ENCODE measurements at places on chromosomes 5 and 9.

DNA sequence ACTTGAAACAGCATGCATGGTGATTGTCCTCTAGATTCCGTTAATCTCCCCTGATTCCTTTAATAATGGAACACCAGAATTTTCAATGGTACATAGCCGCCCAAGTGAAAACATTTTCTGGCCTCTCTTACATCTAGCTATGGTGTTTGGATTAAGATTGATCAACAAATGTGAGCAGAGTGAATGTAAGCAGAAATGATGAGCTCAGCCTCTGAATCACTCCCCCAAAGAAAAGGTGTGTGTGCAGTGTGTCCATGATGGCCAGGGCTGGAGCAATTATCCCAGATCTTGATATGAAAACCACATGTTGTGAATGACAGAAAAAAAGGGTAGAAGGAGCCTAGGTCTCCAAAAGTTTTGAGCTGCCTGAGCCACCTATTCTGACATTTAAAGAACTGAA, 55.3 kb downstream of the OR2K2 start:
- DNase-seq, result no peak

GRCh38 chr9:99677281-99677680, 144.4 kb upstream of the NR4A3 start:
- no peak for DNase-seq

DNA sequence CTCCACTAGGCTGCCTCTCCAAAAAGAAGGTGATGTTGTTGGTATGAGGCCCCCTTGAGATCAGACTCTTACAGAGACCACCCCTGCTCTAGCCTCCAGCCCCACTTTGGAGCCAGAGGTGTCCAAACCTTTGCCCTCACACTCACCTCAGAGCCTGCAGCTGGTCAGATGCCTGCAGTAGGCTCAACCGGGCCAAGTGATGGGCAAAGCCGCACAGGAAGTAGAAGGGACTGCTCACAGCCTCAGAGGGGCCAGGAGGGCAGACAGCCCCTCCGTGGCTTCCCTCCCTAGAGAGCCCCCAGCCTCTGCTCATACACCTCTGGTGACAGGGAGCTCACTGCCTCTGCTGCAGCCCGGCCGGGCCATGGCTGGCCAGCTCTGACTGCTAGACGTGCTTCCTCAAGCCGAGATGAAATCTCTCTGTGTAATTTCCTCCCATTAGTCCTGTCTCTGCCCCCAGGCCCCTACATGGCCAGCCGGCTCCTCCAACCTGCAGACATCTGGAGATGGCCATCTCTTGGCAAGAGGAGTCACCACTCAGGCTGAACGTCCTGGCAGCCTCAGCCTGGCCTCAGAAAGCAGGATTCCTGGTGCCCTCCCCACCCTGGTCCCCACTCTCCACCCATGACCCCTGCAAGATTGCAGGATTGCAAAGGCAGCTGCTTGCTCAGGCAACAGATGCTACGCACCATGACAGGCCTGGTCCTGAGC, 7.3 kb upstream of the TCF7 start:
- DNase-seq, result no peak

DNA sequence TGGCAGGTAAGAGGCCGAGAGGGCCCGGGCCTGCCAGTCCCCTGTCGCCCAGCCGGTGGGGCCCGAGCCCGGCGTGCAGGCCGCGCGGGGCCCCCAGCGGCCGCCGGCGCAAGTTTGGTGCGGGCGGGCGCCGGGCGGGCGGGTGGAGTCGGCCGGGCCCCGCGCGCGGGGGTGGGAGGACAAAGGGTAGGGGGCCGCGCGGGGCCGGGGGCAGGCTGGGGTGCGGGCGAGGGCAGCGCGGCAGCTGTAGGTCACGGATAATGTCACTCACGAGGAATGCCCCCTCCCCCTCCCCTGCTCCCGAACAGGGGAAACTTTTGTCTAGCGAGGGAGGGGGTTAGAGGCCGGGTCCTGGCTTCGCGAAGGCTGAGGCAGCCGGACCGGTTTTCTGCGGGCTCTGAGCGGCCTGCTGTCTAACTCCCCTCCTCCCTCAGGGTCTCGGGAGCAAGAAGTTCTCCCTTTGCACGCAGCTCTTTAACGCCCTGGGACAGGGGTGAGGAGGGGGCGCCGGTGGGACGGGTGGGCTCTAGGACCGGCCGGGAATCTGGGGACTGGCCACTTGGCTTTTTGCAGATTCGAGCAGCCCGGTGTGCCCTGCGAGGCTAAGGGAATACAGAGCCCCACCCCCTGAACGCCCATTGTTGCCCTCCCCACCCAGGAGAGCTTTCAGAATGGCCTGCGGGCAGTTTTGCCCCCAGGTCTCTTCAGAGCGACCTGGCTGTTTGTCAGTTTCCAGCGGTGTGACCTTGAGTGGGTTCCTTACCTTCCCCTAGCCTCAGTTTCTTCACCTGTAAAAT, 21.3 kb upstream of the NDST1 start:
- peak; percentile 26 for DNase-seq

DNA sequence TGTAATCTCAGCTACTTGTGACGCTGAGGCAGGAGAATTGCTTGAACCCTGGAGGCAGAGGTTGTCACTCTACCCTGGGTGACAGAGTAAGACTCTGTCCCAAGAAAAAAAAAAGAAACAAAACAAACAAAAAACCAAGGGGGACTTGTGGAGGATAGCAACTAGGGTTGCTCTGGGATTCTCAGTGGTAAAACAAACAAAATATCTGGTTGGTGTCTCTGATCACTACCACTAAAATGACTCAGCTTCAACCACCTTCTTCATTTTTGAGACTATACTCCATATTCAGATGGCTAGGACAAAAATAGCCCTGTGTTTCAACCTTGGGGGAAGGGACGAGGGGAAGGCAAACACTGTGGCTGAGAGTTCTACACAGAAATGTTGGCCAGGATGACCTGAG, 110.3 kb downstream of the ARRDC3 start:
- no peak for DNase-seq

DNA sequence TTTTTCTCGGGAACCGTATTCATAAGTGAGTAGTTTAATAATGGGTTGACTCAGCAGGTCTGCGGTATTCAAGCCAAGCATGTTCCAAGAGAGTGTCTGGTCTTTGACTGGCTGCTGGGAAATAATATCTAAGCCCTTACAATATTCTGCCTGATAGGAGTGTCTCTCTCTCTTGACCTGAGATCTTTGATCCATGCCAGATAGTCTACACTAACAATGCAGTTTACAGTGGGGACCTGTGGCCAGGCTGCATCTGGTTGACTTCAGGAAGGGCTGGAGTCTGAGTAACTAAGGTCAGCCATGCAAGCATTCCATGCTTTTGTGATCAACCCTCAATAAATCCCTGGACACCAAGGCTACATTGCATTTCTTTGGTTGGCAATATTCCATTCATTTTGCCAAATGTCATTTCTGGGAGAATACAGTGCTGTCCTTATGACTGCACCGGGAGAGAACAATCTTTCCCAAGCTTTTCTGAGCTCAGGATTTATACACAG, 195.5 kb downstream of the SEMA5A start:
- no peak for DNase-seq

GRCh38 chr5:40660751-40661150, 19.0 kb upstream of the PTGER4 start:
- no peak for DNase-seq

GRCh38 chr5:116595498-116595897, 20.9 kb upstream of the SEMA6A start:
- no peak for DNase-seq

- DNase-seq, result no peak
Observed at GRCh38 chr9:129384491-129385210, 206.6 kb upstream of the IER5L start.

GRCh38 chr9:11742471-11742870, 950.7 kb upstream of the TYRP1 start:
- DNase-seq, result no peak

DNA sequence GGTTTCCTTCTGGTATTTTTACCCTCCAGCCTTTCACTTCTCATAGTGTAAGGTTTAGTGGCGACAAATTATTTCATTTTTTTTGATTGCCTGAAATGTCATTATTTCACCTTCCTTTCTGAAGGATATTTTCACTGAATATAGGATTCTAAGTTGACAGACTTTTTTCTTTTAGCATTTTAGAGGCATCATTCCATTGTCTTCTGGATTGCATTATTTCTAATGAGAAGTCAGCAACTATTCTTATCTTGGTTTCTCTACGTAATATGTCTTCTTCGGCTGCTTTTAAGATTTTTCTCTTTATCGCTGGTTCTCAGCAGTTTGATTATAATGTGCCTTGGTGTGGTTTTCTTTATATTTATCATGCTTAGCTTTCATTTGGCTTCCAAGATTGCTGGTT, 194.2 kb downstream of the GAPVD1 start:
- DNase-seq, result no peak

DNA sequence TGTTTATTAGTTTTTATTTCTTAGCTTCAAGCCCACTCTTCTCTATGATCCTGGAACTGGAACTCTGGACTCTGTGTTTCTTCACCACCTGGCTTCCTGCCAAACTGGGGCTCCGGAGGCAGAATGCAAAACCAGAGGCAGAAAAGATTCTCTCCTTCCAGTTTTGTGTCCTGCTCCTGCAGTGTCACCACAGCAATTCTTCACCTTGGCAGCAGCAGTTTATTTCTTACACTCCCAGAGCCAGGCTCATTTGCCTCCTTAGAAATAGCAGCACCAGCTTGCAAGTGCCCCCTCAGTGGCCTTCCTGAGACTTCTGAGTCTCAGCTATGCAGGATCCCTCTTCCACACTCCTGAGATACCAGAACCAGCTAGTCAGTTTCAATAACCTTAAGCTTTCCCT, 26.7 kb upstream of the CAMK4 start:
- DNase-seq, result no peak

DNA sequence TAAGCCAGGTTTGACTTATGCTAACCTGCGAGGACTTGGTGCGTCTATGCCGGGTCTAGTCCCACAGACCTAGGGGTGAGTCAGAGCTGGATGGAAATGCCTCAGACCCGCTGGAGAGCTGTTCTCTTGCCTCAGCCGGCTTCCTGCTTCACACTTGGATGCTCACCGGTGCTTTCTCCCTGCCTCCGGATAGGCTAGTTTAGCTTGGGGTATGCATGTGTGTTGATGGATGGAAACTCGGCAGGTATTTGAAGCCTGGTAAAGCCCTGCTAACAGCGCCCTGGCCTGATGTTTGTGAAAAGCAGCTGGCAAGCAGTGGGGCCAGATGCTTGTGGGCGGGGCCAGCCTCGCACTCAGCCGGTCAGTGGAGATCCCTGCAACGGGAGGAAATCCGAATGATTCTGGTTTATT, 29.3 kb downstream of the PRRC2B start:
- no peak for DNase-seq

GRCh38 chr5:62199792-62200716, 106.0 kb upstream of the KIF2A start:
- DNase-seq, result no peak

DNA sequence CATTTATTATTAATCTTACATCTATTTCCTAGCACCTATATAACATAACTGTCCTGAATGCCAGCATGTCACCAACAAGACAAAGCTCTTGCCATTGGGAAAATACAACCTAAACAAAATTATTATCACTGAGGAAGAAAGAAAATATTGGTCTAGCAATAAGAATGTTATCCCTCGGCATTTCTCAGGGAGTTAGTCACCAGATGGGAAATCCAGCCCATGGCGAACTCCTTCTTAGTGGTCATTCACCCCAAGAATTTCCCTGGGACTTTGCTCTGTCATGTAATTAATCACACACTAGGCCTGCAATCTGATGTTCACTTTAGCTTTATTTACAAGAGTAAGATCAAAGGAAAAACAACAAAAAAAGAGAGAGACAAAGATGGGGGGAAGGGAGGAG, 56.1 kb upstream of the TAS2R1 start:
- no peak for DNase-seq

DNA sequence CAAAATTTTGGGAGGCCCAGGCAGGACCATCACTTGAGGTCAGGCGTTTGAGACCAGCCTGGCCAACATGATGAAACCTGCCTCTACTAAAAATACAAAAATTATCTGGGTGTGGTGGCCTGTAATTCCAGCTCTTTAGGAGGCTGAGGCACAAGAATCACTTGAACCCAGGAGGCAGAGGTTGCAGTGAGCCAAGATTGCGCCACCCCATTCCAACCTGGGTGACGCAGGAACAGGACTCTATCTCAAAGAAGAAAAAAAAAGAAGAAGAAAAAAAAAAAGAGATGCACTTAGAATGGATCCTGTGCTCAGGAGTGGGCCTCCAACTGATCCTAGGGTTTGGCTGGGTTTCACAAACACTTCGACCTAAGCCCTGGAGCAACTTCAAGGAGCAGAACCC, 45.1 kb downstream of the GLDC start:
- no peak for DNase-seq

DNA sequence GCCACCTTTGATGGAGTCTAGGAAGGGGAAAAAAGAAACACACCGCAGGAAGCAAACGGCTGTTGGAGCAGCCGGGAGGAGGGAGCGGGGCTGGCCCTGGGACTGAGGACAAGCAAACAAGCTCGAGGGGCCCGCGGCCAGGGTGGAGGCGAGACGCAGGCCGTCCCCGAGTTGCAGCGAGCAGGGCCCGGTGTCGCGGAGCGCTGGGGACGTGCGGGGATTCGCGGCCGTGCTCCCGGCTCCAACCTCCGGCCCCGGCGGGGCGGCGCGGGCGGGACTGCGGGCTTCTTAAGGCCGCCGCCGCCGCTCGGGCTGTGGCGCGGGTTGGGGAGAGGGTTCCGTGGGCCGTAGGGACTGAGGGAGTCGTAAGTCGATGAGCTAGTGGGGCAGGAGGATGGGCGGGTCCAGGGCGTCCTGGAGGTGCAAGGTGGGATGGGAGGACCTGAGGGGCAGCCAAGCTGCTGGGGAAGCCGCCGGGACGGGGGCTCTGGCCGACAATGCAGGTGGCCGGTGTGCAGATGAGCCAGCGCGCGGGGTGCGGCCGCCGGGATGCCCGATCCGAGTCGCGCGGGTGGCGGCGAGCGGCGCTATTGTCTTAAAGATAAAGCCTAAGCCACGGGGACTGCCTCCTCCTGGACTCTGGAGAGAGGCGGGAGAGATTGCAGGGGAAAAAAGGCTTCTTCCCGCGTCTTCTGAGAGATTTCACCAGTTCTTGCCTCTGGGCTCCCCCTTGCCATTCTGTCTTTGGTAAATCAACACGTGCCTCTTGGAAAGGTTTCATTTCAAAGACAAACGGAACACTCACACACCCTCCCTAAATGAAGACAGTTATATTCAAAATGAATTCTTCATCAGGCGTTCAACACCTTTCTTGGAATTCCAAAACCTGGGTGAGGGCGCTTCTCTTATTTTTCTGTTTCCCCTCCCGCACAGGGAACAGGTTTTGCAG, 1.6 kb upstream of the HAPLN1 start:
- DNase-seq, result no peak

- DNase-seq, result no peak
Observed at GRCh38 chr5:148805326-148806290, 20.8 kb upstream of the ADRB2 start.
